Stimulated activated CD4-positive, alpha-beta T cell treated with anti-CD3 and anti-CD28 coated beads, Interleukin-15, amount 100 ng/mL, for 48 hours (primary cell): ENCODE measurements at places on chromosomes 3 and 15.

- no peak for DNase-seq
Observed at GRCh38 chr3:64470436-64470835, 217.4 kb downstream of the ADAMTS9 start.

DNA sequence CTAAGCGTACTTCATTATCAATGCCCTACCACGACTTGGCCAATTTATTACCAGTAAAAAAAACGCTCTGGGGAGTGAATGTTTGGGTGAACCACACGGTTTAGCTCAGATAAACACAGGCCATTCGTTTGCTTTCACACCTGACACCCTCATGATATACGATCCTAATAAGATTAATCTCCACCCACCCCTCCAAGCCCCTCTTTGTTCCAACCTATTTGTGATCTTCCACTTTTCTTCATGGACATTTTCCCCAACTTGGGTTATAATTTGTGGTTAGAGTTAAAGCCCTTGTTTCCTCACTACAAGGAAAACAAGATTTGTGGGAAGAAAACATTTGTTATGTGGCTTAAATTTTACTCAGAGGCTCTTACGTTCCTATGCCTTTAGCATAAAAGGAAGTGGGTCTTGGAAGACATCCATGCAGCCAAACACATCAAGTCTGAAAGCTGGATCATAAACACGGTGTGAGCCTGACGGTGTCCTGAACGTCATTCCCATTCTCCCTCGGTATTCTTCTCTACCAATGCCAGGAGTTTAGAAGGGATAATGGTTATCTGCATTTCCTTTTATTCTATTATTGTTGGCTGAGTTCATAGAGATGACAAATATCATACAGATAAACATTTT, 518.9 kb downstream of the NR2F2 start:
- no peak for DNase-seq

GRCh38 chr3:32719335-32719734, 34.3 kb downstream of the CNOT10 start:
- no peak for DNase-seq

DNA sequence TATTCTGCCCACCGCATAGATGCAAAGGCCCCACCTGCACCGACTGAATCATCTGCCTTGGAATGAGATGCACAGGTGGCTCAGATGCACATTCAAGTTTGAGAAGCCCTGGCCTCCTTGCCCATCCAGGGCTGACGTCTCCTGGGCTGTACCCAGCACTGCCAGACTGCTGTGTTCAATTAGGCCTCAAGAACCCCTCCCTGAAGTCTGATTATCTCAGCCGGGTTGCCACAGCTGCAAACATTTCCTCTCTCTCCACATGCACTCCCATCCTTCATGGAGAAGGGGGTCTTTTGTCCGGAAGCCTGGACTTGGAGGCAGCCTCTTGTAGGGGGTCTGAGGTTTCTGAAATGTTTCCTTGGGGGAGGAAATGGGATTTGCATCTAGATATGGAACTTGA, 459.4 kb upstream of the PROK2 start:
- no peak for DNase-seq

DNA sequence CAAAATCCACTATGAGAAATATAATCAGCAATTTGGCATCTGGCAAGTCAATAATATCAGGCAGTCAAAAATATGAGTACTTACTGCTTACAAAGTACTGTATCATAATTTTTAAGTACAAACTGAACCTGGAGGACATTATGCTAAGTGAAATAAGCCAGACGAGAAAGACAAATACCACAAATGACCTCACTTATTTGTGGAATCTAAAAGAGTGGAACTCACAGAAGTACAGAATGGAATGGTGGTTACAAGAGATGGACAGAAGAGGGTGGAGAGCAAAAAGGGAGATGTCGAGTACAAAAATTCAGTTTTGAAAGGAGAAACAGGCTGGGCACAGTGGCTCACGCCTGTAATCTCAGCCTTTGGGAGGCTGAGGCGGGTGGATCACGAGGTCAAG, 12.4 kb downstream of the PCYT1A start:
- DNase-seq: no peak

DNA sequence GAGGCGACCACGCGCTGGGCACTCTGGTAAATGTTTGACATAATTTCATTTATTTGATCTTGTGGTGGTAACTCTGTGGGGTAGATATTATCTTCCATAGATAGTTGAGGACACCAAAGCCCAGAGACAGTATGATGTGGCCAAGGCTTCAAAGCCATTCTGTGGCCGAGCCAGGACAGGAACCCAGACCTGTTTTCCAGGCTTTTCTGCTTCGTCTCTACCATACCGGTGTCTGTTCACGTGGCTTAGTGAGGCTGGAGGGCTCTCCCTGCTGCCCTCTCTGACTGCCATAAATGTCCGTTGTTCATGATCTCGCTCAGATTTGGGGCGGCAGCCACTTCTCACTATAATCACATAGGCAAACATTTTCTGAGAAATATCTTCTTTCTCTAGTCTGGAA, 134.7 kb downstream of the PEX5L start:
- no peak for DNase-seq

GRCh38 chr15:74343127-74343796, 24.2 kb downstream of the CYP11A1 start:
- DNase-seq: no peak

GRCh38 chr3:175227126-175227525, 368.0 kb downstream of the NAALADL2 start:
- no peak for DNase-seq
